Uterus (tissue), 4 donors: ENCODE measurements at places on chromosomes 6 and 20. TPM values are rescaled to one million over a fixed set of nuclear protein-coding genes. Genes with fewer than 3 reads are reported as not detected.

DNA sequence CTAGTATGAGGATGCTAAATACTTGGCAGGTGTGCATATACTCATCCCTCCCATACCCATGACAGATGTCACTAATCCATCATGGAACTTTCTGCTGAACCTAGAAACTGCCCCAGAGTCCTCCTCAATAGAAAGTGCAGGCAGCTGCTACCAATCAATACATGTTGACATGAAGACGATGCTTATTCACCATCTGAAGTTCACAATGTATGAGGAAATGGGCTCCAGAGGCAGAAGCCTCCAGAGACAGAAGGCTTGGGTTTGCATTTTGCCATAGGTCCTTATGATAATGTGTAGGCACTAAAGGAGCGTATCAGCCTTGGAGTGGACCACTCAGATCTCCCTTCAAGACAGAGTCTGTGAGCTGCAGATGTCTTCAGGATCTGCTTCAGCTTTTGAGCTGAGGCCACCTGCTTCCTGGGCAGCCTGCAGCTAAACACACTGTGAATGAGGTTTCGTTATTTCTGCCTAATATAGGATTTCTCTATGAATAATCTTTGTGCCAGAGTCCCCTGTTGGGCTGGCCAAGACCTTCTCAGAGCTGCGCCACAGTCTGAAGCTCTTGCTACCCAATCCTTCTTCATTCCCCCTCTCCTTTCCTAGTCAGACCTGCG is 7.5 kb upstream of the KIAA1755 start:
- H3K4me3 ChIP-seq: no peak overlapping the region
- no peaks in the 10 kb centered on the region for H3K27me3 ChIP-seq
- DNase-seq: no peak

GRCh38 chr20:38514185-38514584 is 41.5 kb downstream of the RALGAPB start:
- DNase-seq: no peak
- H3K27ac ChIP-seq: no peak overlapping the region

DNA sequence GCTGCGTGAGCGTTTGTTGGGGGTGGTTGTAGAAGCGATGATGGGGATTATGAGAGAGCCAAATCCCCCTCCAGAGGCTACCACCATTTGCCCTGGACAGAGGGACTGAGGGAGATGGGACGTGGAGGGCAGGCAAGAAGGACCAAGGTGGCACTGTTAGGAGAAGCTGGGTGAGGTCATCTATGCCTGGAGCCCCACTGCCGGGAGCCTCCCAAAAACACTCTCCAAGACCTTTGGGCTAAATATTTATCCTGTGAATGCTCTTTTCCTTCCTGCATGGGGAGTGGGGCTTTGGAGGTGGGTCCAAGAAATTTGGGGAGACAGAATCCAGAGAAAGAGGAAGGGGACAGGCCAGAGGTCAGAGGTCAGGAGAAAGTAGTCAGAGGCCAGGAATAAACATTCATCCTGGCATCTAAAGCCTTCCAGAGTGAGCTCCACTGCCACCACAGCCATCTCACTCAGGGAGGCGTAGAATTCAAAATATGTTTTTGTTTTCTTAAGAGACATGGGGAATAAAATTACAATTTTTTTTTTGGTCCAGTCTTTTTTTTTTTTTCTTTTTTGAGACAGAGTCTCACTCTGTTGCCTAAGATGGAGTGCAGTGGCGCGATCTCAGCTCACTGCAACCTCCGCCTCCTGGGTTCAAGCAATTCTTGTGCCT is 17.8 kb upstream of the PTGIS start:
- no peak overlapping the region for H3K4me3 ChIP-seq
- no peaks in the 10 kb centered on the region for H3K27me3 ChIP-seq
- H3K27ac ChIP-seq: peak overlapping the region; percentile 98
- peaks cover 47% of the 10 kb centered on the region for H3K4me1 ChIP-seq

DNA sequence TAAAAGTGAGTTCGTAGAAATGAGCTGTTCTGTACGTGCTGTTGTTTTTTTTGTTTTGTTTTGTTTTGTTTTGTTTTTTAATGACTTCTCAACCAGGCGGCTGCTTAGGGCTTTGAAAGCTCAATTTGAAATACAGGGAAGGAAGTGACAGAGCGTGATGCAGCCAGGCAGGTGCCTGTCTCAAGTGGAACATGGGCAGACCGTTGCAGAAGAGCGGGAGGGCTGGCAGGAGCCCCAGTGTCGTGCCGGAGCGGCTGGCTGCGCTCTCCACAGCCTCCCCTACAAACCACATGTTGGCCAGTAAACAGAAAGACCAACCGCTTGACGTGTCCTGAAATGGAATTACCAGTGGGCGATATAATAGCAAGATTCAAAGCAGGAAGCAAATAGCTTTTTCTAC is 164.9 kb upstream of the RREB1 start:
- no peak for DNase-seq
- no peaks in the 10 kb centered on the region for H3K4me1 ChIP-seq
- no peak overlapping the region for H3K4me3 ChIP-seq
- no peak overlapping the region for H3K27ac ChIP-seq

DNA sequence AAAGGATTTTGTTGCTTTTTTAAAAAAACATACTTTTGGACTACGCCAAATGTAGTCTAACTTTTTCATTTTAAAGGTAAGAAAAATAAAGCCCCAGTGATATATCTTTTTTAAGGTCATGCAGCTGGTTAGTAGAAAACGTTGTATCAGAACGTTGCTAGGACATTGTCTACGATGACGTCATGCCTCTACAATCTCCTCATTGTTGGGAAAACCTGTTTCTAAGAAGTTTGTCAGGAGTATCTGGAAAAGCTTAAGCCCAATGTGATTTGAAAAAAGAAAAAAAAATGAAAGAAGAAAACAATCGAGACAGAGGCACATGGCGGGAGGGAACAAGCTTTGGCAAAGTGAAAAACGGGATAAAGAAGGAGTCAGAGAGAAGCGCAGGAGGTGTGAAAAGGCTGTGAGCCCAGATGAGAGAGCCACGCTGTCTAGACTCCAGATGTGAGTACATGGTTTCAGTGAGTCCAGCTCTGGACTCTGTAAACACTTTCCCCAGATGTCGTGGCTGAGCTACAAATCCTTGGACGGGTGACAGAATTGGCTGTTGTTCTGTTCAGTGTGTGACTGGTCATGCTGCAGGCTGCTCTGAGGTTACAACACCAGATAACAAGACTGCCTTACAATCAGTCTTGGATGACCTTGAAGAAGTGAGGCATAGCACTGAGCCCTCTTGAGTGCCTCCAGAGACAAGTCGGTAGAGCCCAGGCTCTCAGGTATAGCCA is 656.7 kb upstream of the ID4 start:
- no peaks in the 10 kb centered on the region for H3K36me3 ChIP-seq
- H3K4me1 ChIP-seq: no peaks in the 10 kb centered on the region
- no peaks in the 10 kb centered on the region for H3K27me3 ChIP-seq
- no peak overlapping the region for H3K4me3 ChIP-seq
- peak overlapping the region; percentile 52 for H3K27ac ChIP-seq
- DNase-seq: peak; percentile 75

DNA sequence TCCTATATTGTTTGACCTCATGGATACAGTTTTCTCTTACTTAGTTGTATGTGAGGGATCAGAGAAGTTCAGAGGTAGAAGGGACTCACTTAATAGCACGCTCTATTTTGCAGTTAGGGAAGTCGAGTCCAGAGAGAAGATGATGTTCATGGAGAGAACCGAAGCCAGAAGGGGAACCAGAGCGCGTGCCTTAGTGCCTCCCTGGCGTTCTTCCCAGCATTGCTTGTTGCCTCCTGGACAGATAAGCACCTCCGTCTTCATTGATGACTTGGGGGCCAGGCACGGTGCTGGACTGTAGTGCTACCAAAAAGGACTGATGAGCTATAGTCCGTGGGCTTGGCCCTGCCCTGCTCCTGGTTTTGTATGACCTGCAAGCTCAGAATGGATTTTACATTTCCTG is 109.8 kb downstream of the RPP40 start:
- no peak for DNase-seq
- no peaks in the 10 kb centered on the region for H3K36me3 ChIP-seq
- no peaks in the 10 kb centered on the region for H3K4me1 ChIP-seq
- no peak overlapping the region for H3K4me3 ChIP-seq

DNA sequence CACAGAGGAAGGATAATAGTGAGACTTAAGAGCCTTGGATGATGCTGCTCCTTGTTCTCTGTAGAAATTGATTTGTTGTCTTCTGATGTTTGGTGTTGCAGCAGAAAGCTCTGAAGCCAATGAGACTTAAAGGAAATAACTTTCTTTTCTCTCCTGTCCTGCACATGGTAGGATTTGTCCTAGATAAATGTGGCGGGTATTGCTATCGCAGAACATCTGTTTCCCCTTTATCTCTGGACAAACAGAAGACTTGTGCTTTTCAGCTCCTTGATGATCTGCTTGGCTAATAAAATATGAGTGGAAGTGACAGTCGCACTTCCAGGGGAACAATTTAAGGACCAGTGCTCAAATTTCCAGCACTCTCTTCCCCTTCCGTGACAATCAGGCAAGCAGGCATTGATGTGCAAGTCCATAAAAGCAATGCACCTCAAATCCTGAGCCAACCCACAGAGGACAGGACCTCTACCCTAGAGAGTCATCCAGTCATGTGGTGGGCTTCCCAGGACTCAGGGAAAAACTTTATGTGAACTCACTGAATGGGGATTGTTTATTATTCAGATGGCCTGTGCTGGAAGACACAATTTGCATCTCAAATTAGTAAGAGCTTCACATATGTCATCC is 9.9 kb upstream of the NCR2 start:
- no peaks in the 10 kb centered on the region for H3K36me3 ChIP-seq
- H3K27me3 ChIP-seq: peaks cover 18% of the 10 kb centered on the region
- DNase-seq: no peak
- no peak overlapping the region for H3K4me3 ChIP-seq

- H3K27ac ChIP-seq: no peak overlapping the region
- no peak for DNase-seq
- H3K4me3 ChIP-seq: no peak overlapping the region
- no peaks in the 10 kb centered on the region for H3K27me3 ChIP-seq
- no peaks in the 10 kb centered on the region for H3K36me3 ChIP-seq
Measured at GRCh38 chr6:158970640-158971275, 29.2 kb downstream of the RSPH3 start.

GRCh38 chr20:40010483-40010882 is 678.6 kb downstream of the MAFB start:
- no peak overlapping the region for H3K27ac ChIP-seq
- DNase-seq: no peak
- no peaks in the 10 kb centered on the region for H3K27me3 ChIP-seq
- no peaks in the 10 kb centered on the region for H3K36me3 ChIP-seq
- no peak overlapping the region for H3K4me3 ChIP-seq

GRCh38 chr6:35086282-35086632 is 54.9 kb downstream of the TCP11 start:
- DNase-seq: no peak
- no peaks in the 10 kb centered on the region for H3K36me3 ChIP-seq
- no peaks in the 10 kb centered on the region for H3K27me3 ChIP-seq
- no peaks in the 10 kb centered on the region for H3K4me1 ChIP-seq

- no peaks in the 10 kb centered on the region for H3K36me3 ChIP-seq
- no peak overlapping the region for H3K27ac ChIP-seq
- no peak overlapping the region for H3K4me3 ChIP-seq
- no peak for DNase-seq
- H3K4me1 ChIP-seq: no peaks in the 10 kb centered on the region
Measured at GRCh38 chr6:104212977-104213668, 646.6 kb downstream of the HACE1 start.

IL17F gene
- total RNA-seq: not detected

WFDC12 gene
- not detected for total RNA-seq
